ENCODE measurements at places on chromosomes 6 and 20.
A peak's percentile ranks its signal among the peaks of the same experiment; 100 is the strongest.

- DNase-seq: no peak
These were observed 51.9 kb downstream of the TRMT11 start for GRCh38 chr6:126038234-126038633.

DNA sequence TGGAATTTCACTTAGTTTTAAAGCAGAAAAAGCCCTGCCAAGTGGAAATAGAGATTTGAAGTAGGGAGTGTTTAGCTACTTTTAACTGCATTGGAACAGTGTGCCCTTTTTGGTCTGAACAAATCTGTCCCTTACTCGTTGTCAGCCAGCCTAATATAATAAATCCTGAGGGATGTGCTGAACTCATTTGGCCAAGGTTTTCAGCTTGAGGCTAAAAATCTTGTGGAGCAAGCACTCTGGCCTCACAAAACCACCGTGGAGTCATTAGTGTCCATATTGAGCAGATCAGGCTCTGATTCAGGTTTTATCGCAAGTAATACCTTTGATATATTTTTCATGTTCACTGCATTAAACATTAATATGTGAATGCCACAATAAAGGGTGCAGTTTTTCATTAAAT, 383.5 kb downstream of the FRK start:
- no peak for DNase-seq

DNA sequence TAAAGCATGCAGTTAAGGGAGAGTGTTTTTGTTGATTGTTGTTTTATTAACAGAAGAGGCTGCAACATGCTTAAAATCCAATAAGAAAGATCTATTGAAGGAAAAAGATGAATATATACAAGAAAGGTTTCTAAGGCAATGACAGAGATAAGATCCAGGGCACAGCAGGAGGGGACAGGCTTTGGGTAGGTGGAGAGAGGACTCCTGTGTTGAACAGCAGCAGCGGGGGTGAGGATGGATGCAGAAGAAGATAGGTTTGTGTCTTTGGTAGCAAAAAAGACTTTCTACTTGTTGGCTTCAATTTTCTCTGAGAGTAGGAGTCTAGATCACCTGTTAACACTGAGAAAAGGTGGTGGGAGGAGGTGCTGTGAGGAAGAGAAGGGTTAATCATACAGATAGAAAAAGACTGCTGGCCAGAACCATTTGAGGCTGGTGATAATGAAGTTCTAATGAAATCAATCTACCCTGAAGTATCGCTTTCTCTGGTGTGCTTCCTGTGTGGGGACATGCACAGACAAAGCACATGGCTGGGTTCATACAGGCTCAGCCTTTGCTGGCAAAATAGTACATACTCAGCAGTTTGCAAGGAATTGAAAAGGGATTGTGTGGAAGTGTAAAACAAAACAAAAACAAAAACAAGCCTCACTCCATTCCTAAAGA, 17.2 kb upstream of the DST start:
- no peak for DNase-seq

GRCh38 chr20:20076297-20077065, 24.1 kb downstream of the CFAP61 start:
- DNase-seq: no peak

DNA sequence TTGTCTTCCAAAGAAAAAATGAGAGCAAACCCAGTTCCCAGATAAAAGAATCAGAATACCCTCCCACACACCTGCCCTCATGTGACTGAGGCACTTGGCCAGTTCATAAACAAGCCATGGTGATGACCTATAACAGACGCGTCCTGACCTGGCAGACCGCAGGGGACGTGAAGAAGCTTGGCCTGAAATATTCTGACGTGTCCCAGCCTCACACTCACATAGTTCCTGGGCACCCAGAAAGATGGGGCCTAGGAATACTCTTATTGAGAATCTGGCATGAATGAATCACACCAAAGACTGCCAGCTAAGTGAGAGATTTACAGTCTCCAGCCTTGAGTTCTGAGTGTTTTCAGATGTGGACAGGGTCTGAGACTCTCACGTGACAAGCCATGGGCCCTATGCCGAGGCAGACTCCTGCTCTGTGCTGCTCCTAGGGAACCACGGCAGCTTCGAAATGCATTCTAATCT, 17.2 kb upstream of the MAP3K4 start:
- peak; percentile 65 for DNase-seq

DNA sequence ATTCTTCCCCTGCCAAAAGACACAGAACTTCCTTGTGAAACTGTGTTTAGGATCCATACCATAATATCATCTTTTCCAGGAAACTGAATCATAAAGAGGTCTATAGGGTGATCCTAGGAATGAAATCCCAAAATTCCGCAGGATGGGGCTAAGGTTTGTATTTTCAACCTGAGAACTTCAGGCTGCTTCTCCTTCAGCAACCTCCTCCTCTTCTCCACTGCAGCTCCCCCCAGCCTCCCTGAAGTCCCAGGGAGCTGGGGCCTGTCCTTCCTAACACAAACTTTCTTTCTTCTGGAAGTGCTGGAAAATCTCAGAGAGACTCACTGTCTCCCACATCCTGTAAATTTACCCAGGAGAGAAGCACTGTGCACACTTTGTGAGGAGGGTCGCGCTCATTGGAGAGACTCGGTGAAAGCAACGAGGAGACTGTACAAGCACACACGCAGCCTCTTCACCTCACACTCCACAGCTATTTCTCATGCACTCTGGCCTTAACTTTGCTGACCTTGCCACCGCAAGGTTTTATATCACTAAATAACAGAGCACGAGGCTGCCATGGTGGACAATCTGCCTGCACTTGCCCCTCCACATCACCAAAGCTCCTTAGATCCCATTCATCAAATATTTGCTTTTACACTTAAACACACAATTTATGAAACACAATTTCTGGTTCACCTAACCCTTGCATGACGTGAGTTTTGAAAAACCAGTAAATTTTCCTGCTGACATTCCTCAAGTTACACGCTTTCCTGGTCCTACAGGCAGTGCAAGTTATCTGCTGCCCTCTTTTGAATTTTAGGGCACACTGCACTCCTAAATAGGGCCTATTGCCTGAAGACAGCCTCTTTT, 14.3 kb downstream of the ID4 start:
- no peak for DNase-seq

DNA sequence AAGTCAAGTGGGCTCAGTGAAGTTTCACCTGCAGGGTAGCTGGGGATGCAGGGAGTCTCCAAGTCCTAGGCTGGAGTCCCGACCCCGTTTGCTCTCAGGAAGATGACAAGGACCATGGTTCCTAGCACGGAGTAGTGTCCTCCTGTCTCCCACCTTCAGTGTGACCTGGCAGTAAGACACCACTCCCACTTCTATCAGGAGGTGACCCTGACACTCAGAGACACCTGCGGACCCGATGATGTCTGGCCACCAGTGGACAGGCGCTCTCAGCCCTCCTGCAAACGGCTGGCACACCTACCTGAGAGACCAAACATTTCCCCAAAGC, 1.1 kb downstream of the SOD2 start:
- DNase-seq: no peak

GRCh38 chr6:31874084-31874670, 4.6 kb downstream of the SLC44A4 start:
- no peak for DNase-seq

- DNase-seq: no peak
These were observed 127.9 kb downstream of the FARS2 start for GRCh38 chr6:5389086-5389745.

DNA sequence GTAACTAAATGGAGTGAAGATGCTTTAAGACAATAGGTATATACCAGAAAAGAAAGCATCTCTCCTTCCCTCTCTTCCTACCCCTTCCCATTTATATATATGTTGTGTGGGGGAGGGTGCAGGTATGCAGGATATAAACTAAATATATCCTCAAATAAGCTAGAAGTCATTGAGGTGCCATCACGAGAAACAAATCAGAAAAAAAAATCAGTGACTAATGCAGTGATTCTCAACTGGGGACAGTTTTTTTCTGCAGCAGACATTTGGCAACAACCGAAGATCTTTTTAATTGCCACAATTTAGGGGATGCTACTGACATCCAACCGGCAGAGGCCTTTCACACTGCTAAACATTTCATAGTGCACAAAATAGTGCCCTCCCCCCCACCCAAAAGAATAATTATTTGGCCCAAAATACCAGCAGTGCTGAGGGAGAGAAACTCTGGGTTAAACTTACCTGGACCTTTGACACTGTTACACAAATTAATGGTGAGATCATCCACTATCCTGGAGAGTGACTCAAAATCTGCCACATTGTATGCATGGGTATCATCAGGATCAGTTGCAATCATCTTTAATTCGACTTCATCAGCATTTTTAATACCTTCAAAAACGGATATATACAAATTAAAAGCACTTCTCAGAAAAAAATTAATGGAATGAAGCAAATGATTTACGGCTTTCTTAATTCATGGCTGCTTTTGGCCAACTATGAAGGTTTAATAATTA, 55.0 kb downstream of the COL12A1 start:
- DNase-seq: no peak

All from ascending aorta (tissue), 2 donors.